ENCODE measurements at places on chromosomes 13 and 19.

DNA sequence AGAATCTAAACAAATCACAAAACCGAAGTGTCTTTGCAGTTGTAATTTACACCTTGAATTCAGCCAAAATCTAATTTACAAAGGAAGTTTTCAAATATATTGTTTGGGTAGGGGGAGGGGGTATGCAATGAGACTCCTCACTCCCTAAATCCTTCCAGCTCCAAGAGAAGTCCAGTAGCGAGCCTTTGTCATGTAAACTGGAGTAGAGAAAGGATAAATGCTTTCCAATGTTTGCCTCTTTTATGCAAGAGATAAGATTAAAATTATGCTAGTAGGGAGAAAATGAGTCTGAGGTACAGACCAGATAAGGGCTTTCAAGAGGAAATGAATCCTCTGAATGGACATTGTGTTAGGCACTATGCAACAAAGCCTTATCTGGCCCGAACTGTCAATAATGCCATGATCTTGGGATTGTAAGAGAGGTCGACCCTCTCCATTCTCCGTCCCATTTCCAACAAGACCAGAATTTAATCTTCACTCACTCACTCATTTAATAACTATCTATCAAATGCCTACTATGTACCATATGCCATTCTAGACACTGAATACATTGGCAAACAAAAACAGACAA, 199.2 kb downstream of the LACC1 start:
- peak; percentile 59 for DNase-seq
- H3K27ac ChIP-seq: no peak overlapping the region
- no peaks in the 10 kb centered on the region for H3K36me3 ChIP-seq
- H3K4me1 ChIP-seq: peaks cover 2% of the 10 kb centered on the region
- H3K27me3 ChIP-seq: no peaks in the 10 kb centered on the region

DNA sequence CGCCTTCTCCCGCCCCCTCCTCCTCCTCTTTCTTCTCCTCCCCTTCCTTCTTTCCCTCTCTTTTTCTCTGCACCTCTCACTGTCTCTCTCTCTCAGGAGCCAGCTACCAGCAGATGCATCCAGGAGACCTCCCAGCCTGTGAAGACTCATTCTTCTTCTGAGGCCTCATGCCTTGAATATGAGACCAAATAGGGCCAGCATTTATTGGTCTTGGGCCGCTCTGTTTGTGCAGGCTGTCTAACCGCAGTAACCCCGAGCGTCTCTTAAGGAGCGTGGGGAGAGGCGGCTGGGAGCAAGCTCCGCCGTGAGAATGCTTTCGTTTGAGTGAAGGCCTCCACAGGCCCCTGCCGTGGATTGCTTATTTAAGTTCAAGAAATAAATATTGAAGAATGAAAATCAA, 167.0 kb downstream of the NUFIP1 start:
- peaks cover 9% of the 10 kb centered on the region for H3K4me1 ChIP-seq
- H3K27ac ChIP-seq: no peak overlapping the region
- H3K4me3 ChIP-seq: no peak overlapping the region
- H3K27me3 ChIP-seq: no peaks in the 10 kb centered on the region
- DNase-seq: peak; percentile 15

DNA sequence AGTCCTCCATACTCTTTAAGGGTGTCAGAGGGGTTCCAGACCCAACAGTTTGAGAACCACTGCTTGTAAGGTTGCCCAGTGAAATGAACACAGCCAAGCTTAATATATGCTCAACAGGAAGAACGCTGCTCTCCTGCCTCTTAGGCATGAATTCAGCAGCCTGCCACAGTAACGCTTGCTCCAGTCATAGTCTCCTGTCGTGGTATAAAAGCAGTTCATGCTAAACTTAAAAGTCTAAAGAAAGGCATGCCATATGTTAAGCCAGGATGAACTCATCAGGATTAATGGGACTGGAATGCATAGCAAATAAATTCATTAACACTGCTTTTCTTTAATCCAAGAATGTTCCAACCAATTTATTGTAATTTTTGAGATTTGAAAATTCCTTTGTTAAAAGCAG, 38.7 kb downstream of the SLC7A1 start:
- no peak for DNase-seq
- no peaks in the 10 kb centered on the region for H3K36me3 ChIP-seq
- H3K27ac ChIP-seq: no peak overlapping the region

DNA sequence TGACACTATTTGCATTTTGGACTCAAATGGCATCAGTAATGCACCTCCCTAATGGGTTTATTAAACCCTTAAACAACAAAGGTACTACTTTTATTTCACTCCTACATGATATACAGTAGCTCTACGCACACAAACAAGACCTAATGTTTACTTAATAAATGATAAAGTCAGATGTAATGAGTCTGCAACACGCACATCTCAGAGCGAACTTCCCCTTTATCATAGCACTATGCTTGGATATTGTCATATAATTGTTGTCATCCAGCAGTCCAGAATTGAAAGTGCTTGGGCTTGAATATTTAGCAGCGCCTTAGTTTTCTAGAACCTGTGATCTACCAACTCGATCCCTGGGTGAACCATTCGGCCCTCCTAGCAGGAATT, 772 bp downstream of the PARP4 start:
- H3K27me3 ChIP-seq: no peaks in the 10 kb centered on the region
- H3K4me1 ChIP-seq: peaks cover 4% of the 10 kb centered on the region
- peak overlapping the region; percentile 55 for H3K4me3 ChIP-seq

- H3K36me3 ChIP-seq: no peaks in the 10 kb centered on the region
- H3K4me3 ChIP-seq: no peak overlapping the region
- H3K27me3 ChIP-seq: no peaks in the 10 kb centered on the region
Measured at GRCh38 chr13:110283736-110284517, 23.0 kb downstream of the COL4A1 start.

GRCh38 chr19:2311093-2311492, 3.1 kb upstream of the LINGO3 start:
- H3K27ac ChIP-seq: no peak overlapping the region
- H3K36me3 ChIP-seq: no peaks in the 10 kb centered on the region
- no peak overlapping the region for H3K4me3 ChIP-seq
- DNase-seq: no peak
- H3K4me1 ChIP-seq: no peaks in the 10 kb centered on the region

- no peak overlapping the region for H3K4me3 ChIP-seq
- H3K27me3 ChIP-seq: no peaks in the 10 kb centered on the region
- H3K27ac ChIP-seq: no peak overlapping the region
- peak; percentile 50 for DNase-seq
Measured at GRCh38 chr13:43019811-43020210, 3.6 kb upstream of the DNAJC15 start.

DNA sequence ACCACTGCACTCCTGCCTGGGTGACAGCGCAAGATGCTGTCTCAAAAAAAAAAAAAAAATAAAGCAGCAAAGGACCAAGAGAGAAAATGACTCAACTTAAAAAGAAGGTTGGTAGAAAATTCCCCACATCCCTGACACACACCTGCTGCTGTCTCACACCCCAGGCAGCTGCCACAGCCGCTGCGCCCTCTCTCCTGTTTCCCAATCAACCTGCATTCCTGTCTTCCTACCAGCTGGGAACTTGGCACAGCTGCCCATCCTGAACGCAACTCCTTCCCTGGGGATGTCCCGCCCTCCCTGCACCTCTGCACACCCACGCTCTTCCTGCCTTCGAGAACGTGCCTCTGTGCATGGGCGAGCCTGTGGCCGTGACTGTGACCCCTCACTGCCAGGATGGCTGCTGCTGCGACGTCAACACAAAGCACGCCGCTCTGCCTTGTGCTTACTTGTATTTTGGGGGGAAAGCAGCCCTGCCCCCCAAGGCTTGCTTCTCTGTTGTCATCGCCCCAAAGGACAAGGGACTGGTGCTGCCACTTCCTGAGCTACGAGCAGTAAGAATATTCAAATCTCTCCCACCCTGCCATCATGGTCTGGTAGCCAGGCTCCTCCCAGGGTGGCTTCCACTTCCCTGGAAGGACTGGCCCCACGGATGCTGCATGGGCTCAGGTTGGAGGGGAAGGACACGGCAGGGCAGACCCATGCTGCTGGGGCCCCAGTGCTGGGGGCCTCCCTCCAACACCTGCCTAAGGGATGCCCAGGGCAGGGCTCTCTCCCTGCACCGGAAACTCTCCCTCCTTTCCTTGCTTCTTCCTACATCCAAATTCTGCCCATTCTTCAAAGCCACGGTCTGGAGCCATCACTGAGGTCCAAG, 20.7 kb downstream of the SH3GL1 start:
- no peak overlapping the region for H3K27ac ChIP-seq
- H3K4me3 ChIP-seq: no peak overlapping the region
- no peaks in the 10 kb centered on the region for H3K27me3 ChIP-seq

GRCh38 chr13:41937388-41937787, 23.5 kb downstream of the VWA8 start:
- H3K36me3 ChIP-seq: no peaks in the 10 kb centered on the region
- no peak for DNase-seq
- no peak overlapping the region for H3K27ac ChIP-seq
- no peak overlapping the region for H3K4me3 ChIP-seq

GRCh38 chr13:28037399-28037798, 48.9 kb upstream of the URAD start:
- no peak overlapping the region for H3K27ac ChIP-seq
- H3K4me1 ChIP-seq: no peaks in the 10 kb centered on the region
- H3K27me3 ChIP-seq: no peaks in the 10 kb centered on the region
- peak; percentile 19 for DNase-seq
- H3K4me3 ChIP-seq: no peak overlapping the region
- no peaks in the 10 kb centered on the region for H3K36me3 ChIP-seq

DNA sequence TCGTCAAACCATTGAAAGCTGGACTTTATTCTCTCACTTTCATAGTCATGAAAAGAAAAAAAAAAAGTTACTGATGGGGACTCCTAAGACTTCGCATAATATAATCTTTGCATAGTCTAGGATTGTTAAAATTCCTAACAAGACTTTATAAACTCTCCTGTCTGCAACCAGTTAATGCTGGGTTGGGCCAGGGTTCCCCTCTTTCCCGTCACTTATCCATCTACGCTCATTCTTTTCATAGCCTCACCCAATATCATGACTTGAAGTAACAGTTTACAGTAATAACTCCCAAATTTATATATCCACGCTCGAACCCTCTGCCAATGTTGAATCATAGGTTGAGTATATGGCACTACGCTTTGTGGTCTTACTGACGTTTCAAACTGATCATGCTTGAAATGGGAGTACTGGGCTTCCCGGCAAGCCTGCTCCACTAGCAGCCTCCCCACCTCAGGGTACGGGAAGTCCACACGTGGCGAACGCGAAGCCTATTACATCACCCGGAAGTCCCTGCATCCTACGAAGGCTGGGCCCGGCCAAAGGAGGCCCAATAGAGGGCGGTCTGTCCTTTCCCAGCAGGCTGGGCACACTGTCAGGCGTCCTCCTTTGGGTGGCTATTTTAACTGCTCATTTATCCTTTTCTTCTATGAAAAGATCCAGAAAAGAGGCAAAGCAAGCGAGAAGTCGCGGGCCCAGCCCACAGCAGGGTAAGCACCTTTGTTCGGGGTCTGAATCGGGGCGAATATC, 694 bp upstream of the ZNF460 start:
- peak; percentile 98 for DNase-seq
- H3K27me3 ChIP-seq: no peaks in the 10 kb centered on the region
- H3K36me3 ChIP-seq: no peaks in the 10 kb centered on the region
- H3K4me1 ChIP-seq: peaks cover 2% of the 10 kb centered on the region
- peak overlapping the region; percentile 82 for H3K4me3 ChIP-seq

DNA sequence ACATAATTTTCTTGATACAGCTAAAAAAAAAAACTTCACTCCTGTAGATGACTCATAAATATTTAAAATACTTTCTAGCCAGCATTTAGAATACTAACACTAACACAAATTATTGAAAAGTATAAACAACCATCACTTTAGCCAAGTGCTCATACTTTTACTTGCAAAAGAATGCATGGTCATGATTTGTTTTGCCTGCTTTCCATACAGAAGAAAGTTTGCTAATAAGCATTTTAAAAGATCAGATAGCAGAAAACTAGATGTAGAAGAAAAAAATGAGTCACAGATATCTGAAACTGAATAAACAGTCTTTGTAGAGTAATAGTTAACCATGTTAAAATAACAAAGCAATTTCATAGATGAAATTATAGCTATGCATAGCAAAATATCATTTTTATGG, 2280.4 kb upstream of the PCDH20 start:
- DNase-seq: no peak
- H3K4me3 ChIP-seq: no peak overlapping the region
- no peak overlapping the region for H3K27ac ChIP-seq
- H3K36me3 ChIP-seq: no peaks in the 10 kb centered on the region

- no peak overlapping the region for H3K4me3 ChIP-seq
- H3K27me3 ChIP-seq: no peaks in the 10 kb centered on the region
- H3K4me1 ChIP-seq: no peaks in the 10 kb centered on the region
- peaks cover 4% of the 10 kb centered on the region for H3K36me3 ChIP-seq
Measured at GRCh38 chr19:33814181-33815165, 17.8 kb downstream of the KCTD15 start.

GRCh38 chr19:37963190-37963936, 56.4 kb downstream of the SIPA1L3 start:
- H3K27ac ChIP-seq: no peak overlapping the region
- no peaks in the 10 kb centered on the region for H3K27me3 ChIP-seq
- no peaks in the 10 kb centered on the region for H3K36me3 ChIP-seq
- DNase-seq: no peak
- no peak overlapping the region for H3K4me3 ChIP-seq
- no peaks in the 10 kb centered on the region for H3K4me1 ChIP-seq

GRCh38 chr19:41376241-41376997, at the start of gene TMEM91:
Gene TMEM91 (plus strand): TSS chr19:41376533. CDS start chr19:41378310, 1,777 bp downstream.
- H3K27me3 ChIP-seq: no peaks in the 10 kb centered on the region
- no peak within 1 kb of the TSS for H3K27ac ChIP-seq
- peak; percentile 63 for DNase-seq
- H3K4me3 ChIP-seq: peak within 1 kb of the TSS; percentile 46
- no peaks in the 10 kb centered on the region for H3K4me1 ChIP-seq

DNA sequence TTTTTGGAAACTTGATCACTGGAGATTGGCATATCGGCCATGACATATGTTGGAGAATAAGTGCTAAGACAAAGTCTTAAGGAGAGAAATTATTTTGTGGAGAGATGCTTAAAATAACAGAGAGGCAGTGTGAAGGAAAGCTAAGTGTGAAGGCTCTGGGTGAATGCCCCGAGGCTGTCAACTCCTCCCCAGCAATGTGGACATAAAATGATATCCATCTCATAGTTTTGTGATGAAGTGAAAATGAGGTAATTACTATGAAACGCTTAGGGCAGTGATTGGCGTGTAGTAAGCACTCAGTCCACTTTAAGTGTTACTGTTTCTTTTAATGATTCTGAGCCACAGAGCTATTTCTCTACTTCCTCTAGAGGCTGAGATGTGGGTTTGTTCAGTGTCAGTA, 195.8 kb upstream of the KLF12 start:
- no peaks in the 10 kb centered on the region for H3K4me1 ChIP-seq
- no peak overlapping the region for H3K27ac ChIP-seq
- H3K27me3 ChIP-seq: no peaks in the 10 kb centered on the region
- H3K4me3 ChIP-seq: no peak overlapping the region
- no peak for DNase-seq

- no peak overlapping the region for H3K4me3 ChIP-seq
- H3K36me3 ChIP-seq: no peaks in the 10 kb centered on the region
- no peak overlapping the region for H3K27ac ChIP-seq
- H3K4me1 ChIP-seq: no peaks in the 10 kb centered on the region
Measured at GRCh38 chr13:37340901-37341670, 235.6 kb upstream of the CSNK1A1L start.

DNA sequence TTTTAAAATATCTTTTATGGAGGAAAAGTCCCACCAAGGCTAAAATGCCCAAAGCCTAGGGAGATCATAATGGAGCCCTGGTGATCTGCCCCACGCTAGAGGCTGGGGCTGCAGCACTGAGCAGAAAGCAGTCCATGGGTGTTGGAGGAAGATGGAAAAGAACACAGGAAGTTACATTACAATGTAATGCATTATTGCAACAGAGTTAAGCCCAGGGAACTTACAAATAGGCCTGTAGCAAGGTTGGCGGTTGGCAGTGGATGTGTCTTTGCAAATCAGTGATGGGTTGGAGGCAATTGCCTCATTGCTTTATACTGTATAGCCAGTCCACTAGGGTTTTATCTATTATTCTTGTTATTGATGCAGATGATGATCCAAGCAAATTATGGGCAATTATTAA, 399.9 kb downstream of the NDFIP2 start:
- no peak overlapping the region for H3K4me3 ChIP-seq
- H3K27ac ChIP-seq: no peak overlapping the region
- no peak for DNase-seq
- no peaks in the 10 kb centered on the region for H3K36me3 ChIP-seq

Data from mesendoderm (in vitro differentiated cells).